ENCODE measurements at places on chromosomes 13 and 19.

GRCh38 chr19:29605653-29606419, at the start of gene POP4:
TSS of gene POP4 (plus strand) at chr19:29606283. CDS start at chr19:29606319, 36 bp downstream.
- DNase-seq, result peak; percentile 95

DNA sequence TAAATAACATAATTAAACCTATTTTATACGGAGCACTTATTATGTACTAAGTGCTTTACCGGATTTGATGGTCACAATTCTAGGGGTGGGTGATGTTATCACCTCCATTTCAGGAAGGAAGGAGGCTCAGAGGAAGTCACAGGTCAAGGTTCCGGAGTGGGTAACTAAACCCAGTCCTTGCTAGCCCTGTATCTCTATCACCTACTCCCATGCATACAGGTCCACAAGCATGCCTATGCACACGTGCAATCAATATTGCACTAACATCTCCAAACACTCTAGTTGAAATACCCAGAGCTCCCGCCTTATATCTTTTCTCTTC, 17.8 kb upstream of the FOSB start:
- DNase-seq, result no peak

DNA sequence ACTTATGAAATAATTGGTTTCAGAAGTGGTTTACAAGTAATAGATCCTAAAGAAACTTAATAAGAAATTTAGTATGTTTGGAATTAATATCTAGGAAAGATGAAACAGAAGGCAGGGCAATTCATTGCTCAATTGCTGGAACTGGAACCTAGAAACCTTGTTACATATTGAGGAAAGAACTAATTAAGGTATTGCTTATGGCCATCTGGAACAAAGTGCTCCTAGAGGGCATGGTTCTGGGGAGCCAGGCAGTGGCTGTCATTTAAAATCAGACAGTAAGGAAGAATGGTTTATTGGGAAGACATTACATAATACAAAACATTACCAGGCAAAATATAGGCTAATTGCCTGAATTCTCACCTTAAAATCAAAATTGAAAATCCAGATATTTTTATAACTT, 224.1 kb downstream of the SLITRK6 start:
- no peak for DNase-seq

GRCh38 chr19:56091751-56092546, 29.1 kb downstream of the ZNF787 start:
- DNase-seq, result no peak

GRCh38 chr19:2037651-2038255, 13.3 kb downstream of the MKNK2 start:
- no peak for DNase-seq

- no peak for DNase-seq
Measured at GRCh38 chr19:31500197-31500830, 151.1 kb upstream of the TSHZ3 start.

DNA sequence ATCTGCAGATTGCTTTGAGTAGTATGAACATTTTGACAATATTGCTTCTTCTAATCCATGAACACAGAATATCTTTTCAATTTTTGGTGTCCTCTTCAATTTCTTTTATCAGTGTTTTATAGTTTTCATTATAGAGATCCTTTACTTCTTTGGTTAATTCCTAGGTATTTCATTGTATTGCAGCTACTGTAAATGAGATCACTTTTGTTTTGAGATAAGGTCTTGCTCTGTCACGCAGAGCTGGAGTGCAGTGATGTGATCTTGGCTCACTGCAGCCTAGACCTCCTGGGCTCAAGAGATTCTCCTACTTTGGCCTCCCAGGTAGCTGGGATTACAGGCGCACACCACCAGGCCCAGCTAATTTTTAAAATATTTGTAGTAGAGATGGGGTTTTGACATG, 9.8 kb downstream of the CYP2A7 start:
- no peak for DNase-seq

GRCh38 chr13:39402221-39402970, 200.6 kb downstream of the LHFPL6 start:
- DNase-seq, result no peak

GRCh38 chr19:19588546-19588945, 29.9 kb downstream of the PBX4 start:
- no peak for DNase-seq

DNA sequence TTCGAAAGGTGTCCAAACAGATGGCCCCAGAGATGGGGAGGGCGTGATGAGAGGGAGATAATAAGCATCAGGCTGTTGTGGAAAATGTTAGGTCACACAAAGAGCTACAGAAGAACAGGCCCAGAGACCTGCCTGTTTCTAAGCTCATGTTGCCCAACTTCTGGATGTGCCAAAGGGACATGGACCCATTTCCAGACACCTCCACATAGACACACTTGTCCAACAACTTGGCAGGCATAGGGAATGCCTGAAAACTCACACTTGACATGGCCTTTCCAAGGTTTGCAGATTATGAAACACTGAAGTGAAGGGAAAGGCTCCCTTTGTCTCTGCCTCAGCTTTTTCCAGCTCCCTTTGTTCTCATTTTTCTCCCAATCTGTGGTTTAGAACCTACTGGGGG, 43.5 kb upstream of the CYP2B6 start:
- DNase-seq, result no peak

DNA sequence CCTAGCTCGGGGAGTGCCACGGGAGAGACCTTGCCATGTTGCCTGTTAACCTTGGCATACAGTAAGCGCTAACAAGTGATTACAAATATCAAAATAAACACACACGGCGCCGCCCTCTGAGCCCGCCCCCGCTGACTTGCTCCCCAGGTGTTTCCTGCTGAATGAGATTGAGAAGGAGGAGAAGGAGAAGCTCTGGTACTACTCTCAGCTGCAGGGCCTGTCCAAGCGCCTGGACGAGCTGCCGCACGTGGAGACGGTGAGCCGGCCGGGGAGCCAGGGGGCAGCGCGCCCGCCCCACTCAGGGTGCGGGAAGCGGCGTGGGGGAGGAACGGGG, 5.0 kb downstream of the APC2 start:
- DNase-seq, result no peak

DNA sequence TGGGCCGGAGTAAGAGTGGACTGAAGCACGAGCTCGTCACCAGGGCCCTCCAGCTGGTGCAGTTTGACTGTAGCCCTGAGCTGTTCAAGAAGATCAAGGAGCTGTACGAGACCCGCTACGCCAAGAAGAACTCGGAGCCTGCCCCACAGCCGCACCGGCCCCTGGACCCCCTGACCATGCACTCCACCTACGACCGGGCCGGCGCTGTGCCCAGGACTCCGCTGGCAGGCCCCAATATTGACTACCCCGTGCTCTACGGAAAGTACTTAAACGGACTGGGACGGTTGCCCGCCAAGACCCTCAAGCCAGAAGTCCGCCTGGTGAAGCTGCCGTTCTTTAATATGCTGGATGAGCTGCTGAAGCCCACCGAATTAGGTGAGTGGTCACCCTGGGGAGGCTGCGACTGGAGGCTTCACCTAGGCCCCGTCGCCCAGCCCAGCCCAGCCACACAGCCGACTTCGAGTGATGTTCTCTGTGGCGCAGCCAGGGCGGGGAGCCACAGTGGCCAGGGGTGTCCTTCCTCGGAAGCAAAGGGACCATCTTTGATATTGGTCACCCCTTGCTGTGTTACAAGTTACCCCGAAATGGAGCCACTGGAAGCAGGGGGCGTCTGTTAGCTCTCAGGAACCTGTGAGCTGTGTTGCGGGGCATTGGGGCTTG, 5.6 kb downstream of the PIAS4 start:
- DNase-seq, result no peak

GRCh38 chr13:45310341-45311131, 30.4 kb downstream of the TPT1 start:
- no peak for DNase-seq

- DNase-seq, result no peak
Measured at GRCh38 chr13:98834254-98834960, 81.9 kb upstream of the SLC15A1 start.

DNA sequence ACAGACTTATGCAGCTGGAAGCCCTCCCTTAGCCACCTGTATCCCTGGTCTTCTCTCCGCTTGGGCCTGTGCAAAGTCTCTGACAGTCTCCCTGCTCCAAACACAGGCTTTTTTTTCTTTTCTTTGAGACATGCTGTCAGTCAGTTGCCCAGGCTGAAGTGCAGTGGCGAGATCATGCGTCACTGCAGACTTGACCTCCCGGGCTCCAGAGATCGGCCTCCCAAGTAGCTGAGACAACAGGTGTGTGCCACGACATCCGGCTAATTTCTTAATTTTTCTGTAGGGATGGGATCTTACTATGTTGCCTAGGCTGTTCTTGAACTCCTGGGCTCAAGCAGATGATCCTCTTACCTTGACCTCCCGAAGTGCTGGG, 1.6 kb downstream of the MZF1 start:
- DNase-seq, result no peak

DNA sequence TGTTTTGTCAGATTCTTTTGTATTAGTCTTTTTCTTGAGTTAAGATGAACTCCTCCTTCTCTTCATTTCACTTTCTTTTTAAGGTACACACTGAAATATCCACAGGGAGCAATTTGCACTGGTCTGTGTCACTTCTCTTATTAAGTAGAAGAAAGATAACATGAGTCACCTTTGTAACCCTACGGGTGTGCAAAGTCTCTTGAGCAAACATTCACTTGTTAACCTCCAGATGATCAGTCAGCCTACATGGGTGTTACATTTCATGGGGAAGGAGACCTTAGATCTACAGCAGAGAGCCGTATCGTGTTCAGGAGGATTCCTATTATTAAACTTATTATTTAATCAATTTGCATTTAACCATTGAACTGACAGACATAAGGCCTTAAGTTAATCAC, 5.1 kb downstream of the ZNF507 start:
- no peak for DNase-seq

DNA sequence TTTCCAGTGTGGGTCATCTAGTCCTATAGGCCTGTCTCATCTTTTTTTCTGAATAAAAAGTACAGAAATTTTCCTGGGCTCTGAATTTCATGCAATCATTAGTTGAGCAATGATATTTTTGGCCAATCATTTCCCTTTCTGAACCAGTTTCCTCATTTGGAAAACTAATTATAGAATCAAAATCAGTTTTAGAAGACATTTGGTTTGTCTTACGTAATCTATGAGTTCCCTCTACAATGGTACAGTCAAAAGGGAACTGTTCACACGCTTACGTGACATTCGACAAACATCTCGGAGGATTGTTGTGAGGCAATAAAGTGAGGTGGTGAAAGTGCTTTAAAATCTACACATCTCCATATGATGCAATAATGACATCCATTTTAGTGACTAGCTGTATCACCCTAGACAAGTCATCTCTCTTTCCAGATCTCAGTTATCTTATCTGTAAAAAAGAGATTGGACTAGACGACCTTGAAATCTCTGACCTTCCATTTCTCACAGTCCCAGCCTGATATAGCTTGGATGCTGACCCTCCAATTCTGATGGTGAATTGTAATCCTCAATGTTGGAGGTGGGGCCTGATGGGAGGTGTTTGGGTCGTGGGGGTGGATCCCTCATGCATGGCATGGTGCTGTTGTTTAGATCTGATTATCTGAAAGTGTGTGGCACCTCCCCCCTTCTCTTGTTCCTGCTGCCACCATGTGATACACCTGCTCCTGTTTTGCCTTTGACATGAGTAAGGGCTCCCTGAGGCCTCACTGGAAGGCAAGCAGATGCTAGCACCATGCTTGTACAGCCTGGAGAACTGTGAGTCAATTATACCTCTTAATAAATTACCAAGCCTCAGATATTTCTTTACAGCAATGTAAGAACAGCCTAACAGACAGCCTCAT, 26.7 kb downstream of the FLT1 start:
- DNase-seq, result peak; percentile 68

- DNase-seq, result no peak
Measured at GRCh38 chr19:31252441-31252840, 96.8 kb downstream of the TSHZ3 start.

DNA sequence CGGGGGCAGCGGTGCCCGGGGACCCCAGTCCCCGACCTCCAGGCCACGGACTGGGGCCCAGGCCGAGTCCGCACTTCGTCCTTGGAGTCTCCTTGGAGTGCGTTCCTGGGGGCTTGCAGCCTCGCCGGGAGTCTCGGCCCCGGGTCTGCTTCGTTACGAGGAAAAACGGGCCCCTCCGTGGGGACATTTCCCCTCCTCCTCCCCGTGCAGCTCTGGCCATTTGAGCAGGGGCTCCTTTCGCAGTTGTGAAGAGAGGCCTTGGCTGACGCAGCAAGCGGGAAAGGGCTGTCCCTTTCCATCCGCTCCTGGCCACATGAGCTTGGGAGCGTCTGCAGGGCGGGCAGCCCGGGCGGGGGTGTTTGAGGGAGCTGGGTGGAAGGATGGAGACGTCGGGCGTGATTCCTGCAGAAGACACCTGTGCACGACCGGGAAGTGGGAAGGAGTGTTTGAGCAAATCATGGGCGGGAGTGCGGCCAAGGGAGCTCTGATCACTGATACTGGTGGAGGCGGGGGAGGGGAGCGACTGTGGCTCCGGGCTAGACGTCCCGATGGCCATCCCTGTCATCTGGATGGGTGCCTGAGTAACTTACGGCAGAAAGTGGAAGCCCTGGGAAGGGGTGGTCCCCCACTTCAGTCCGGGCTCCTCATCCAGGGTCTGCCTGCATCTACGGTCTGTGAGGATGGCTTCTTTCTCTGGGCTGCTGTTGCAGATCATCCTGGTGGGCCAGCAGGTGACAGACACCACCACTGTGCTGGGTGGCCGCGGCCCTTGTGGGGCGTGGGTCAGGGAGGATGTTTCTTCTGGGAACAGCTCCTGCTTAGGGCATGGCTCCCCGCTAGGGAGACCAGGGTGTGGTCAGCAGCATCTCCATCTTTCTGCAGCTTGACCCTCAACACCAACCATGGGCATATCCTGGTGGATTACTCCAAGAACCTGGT, 736 bp downstream of the GPI start:
- no peak for DNase-seq

DNA sequence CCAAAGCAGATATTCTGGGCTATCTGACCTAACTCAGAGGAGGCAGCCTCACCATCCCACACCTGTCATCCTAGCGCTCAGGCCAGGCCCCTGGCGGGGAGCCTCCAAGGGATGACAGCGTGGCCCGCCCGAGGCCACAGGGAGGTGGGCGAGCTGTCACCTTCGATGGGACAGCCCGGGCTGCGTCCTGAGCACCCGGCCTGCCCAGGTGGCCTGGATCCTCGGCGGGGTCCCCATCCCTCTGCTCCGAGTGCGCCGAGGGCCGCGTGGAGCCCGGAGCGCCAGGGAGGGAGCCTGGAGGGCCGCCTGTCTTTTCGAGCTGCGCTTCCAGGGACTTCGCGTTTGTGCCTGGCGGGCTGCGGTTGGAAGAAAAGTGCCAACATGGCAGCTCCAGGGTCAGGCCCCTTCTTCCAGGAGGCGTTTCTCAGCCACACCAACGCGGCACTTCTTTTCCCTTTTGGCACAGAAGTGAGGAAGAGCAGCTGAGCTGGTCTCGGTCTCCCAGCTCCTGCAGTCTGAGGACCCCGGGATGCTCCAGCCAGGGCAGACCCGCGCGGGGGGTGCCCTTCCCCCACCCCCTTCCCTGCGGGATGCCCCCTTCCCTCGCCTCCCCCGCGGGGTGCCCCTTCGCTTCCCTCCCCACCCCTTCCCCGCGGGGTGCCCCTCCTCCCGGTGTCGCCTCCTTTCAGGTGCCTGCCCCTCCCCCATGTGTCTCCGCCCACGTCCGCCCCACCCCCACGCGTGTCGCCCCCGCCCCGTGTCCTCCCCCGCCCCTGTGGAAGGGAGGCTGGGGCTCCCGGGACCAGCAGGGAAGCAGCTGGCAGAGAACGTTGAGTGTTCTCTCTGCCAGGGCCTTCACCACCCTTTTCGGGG, 42.3 kb downstream of the GJA3 start:
- no peak for DNase-seq

- DNase-seq, result no peak
Measured at GRCh38 chr19:5026706-5027273, 57.9 kb downstream of the KDM4B start.

All from pons (tissue), 1 donor.